T follicular helper cell (primary cell): ENCODE measurements at places on chromosomes 2 and 18.

- DNase-seq, result no peak
These were observed 21.9 kb downstream of the FOSL2 start for GRCh38 chr2:28414583-28414982.

DNA sequence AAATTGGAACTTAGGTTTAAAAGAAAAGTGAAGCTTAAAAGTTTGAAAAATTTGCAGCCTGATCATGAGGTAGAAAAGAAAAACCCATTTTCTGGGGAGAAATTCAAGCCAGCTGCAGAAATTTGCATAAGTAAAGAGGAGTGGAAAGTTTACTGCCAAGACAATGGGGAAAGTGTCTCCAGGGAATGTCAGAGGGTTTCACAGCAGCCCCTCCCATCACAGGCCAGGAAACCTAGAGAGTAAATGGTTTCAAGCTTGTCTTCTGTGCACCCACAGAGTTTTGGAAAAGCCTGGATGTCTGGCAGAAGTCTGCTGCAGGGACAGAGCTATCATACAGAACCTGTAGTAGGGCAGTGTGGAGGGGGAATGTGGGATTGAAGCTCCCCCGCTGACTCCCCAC, 254.0 kb upstream of the FSIP2 start:
- no peak for DNase-seq

- DNase-seq, result no peak
These were observed 213.8 kb downstream of the HRH4 start for GRCh38 chr18:24674200-24674599.

DNA sequence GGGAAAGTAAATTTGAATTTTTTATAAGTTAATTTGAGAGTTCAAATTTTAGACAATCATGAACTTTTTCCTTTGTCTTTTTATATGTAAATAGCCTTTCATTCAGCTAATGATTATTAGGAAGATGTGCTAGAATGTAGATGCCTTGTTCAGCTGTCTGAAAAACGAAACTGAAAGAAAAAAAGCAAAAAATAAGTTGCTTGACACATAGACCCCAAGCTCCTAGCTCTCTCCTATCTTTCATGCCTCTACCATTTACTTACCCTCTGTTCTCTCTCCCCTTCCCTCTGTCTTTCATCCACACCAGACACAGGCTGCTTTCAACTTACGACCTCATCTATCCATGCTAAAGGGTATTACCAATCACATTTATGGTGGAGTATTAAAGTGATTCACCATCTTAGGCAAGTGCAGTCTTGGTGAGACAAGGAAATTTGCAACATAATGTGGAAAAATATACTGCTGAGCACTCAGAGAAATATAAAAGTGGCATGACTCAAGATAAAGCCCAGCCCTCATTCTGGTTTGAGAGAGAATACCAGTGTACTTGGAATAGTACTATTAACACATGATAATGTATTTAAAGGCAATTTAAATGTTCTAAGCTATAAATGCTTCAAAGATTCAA, 425.6 kb downstream of the SUCLG1 start:
- DNase-seq, result no peak

DNA sequence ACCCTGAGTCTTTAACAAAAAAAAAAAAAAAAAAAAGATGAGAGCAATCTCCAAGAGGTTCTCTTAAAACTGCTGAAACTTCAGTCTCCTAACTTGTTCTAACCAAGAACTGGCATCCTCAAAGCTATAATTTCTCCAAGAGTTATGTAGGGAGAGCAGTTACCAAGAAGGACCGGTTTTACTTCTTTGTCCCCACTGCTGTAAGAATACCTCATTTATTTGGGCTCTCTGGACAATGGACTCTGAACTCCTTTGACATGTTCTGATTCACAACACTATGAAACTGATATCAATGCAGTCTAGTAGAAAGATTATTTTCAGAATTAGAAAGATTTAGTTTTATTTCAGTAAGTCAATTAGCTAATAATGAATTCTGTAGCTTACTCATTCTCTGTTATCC, 84.5 kb upstream of the DTNB start:
- DNase-seq, result no peak

DNA sequence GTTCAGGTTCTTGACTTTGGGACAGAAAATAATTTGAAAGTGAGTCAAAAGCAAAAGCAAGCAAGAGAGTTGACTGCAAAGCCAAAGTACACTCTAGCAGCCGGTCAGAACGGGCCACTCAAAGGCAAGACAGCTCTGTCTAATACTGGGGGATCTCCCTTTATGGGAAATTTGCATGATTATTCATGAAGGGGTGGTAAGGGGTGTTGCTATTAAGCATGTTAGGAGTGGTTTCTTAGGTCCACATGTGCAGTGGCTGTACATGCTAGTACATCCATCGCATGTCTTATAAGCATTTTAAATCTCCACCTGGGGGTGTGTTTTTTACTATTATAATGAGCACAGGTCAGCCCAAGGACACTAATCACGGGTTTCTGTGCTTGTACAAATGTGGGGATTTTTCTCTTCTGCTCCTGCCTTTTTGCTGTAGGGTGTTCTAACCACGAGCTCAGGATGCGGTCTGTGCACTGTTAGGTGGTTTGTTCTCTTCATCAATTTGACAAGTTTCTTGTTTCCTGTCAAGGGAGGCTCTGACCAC, 60.2 kb upstream of the SPP2 start:
- peak; percentile 48 for DNase-seq

DNA sequence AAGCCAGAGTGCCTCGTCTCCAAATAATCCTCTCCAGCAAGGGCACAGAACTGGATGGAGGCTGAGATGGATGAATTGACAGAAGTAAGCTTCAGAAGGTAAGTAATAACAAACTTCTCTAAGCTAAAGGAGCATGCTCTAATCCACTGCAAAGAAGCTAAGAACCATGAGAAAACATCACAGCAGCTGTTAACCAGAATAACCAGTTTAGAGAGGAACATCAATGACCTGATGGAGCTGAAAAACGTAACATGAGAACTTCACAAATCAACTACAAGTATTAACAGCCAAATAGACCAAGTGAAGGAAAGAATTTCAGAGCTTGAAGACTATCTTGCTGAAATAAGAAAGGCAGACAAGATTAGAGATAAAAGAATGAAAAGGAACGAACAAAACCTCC, 32.3 kb downstream of the WDPCP start:
- no peak for DNase-seq

DNA sequence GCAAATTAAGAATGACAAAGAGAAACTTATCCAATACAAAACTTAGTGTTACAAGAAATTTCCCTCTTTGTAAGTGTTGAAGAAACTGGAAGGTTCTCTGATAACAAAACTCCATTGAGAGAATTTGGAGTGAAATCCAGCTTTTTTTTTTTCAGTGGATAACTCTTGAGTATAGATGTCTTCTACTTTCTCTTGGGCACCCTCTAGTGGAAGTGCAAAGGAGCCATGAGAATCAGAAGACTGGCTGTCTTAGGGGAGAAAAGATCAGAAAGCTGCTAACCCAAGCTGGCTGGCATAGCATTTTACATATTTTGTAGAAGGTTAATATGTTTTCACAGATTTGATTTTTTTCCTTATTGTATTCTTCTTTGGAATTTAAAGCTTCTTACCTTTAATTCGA, 138.8 kb upstream of the SATB2 start:
- DNase-seq, result no peak

DNA sequence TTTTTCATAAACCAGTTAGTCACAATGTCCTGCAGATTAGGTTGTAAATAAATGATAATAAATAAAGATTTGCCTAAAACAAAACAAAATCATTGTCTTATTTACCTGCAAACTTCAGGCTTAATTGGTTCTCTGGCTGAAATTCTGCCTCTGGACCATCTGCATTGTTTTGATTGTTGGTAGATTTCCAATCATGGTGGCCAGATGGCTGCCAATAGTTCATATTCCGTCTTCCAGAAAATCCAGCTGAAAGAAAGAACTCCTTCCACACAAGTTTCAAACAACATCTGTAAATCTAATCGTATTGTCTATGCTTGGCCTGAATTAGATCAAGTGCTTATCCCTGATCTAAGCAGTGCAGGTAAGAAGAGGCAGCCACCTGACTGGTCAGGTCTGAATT, 771.1 kb upstream of the ZEB2 start:
- no peak for DNase-seq

DNA sequence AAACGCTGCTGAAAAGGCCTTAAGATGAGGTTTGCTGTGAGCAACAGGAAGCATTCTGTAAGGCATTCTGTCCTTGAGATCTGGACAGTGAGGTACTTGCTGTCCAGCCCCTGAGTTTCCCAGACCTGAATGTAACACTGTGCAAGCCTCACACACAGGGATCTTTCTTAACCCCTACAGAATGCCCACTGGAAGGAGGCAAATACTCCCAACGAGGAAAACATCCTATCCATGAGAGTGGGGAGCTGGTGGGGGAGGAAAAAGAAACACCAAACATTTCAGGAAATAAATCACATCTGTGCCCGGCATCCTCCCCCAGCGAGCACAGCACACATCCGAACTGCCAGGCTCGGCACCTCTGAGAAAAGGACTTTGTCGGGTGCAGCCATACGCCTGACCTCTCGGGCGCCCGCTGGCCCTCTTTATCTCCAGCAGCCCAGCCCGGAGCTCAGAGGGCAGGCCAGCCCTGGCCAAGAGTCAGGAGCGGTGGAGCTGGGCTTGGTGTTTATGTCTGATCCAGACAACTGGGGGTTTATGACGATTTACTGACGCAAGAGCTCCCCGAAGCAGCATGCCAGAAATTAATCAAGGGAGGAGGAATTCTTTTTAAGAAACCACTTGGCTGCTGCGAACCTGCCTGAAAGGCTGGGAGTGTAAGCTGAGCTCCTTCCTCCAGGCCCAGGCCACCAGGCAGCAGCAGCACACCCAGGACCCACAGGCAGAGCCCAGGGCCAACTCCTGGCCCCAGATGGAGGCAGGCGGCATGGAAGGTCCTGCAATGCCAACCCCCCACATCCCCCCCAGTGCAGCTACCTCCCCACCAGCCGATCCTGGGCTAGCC, 72.2 kb downstream of the HDAC4 start:
- no peak for DNase-seq

DNA sequence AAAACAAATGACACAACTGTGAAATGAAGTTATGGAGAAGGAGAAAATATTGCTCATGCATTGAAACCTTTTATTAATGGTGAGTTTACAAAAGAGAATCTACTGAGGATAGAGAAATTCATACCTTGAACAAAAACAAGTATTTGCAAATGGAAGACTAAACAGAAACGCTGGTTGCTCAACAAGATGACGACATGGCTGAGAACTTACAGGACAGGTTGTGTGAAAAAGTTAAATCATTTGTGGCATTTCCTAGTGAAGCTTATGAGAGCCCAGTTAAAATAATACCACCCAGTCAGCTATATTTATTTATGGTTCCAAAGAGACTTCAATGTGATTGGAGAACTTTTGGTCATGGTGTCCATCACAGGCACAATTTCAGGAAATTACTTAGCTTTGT, 148.6 kb upstream of the PKDCC start:
- DNase-seq, result no peak

DNA sequence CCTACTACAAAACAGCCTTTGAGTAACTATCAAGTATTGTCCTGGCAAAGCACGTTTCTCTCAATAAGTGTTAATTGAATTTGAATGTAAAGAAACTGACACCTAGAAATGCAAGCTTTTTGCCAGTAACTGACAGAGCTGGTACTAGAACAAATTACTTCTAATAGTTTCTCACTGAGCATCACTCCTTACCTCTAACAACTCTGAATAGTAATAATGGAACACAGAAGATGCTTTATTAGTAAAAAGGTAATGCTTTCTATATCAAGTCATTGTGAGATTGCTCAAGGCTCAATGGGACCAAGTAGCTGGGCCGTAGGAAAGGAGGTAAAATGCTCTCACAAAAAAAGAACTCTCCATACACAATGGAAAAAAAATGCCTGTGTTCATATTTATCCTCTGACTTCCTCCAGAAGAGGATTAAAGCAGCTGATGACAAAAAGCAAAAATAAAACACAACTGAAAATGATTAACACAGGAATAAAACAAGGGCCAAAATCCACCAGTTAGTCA, 11.8 kb downstream of the RASGRP3 start:
- DNase-seq, result no peak

DNA sequence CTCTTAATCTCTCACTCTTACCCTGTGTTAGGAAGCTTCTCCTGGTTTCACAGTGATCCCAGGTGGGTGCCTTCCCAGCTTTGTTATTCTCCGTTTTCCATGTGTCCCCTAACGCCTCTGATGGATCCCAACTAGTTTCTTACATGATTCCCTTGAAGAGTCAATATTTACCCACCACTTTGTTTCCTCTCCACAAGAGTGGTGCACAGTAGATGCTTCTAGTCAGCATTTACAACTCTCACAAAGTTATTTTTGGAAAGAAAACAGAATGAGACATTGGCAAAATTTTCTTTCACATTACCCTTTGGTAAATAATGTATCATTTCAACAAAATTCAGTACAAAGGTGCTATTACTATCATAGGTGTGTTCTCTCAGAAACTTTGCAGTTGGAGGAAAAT, 1611.1 kb upstream of the ZEB2 start:
- no peak for DNase-seq

GRCh38 chr2:173251225-173251624, 103.4 kb upstream of the CDCA7 start:
- DNase-seq, result no peak

DNA sequence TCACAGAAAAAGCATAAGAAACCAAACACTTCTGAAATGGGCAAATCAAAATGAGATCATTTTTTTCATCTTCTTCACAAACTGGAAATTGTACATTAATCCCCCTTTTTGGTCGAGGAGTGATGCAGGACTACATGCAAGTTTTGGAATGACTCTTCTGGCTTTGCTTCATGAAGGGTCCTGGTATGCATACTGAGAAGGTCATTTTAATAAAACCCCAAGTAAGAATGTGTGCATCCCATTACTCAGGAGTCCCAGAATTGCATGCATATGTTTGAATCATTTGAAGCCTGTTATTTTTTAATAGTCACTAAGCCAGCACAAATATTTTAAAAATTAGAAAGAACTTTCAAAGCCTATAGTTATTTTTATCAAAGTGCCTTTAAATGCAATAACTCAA, 16.7 kb upstream of the EHBP1 start:
- DNase-seq, result no peak

- DNase-seq, result no peak
These were observed 16.1 kb upstream of the OTX1 start for GRCh38 chr2:63034526-63034925.

GRCh38 chr2:78202366-78202765, 680.2 kb upstream of the LRRTM4 start:
- DNase-seq, result no peak

GRCh38 chr2:1685078-1685956, 59.0 kb downstream of the PXDN start:
- DNase-seq, result no peak

DNA sequence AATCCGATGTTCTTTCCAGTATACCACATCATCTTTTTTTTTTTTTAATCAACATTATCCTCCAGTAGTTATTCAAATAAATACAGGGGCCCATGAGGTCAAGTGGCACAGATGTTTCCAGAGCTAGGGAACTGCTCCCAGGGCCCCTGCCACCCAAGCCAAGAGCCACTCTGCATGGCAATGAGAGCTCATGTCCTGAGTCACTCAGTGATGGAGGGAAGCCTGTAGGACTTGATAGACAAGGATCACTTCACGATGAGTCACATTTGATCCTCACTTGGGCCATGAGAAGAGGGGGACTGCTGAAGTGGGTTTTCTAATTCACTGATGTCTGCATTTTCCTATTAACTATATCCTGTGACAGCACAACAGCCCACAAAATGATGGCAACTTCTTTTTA, 127.0 kb upstream of the PKDCC start:
- DNase-seq, result no peak

- DNase-seq, result no peak
These were observed 82.0 kb downstream of the DNMT3A start for GRCh38 chr2:25259737-25260124.
